ENCODE measurements at places on chromosomes 7 and 10.

DNA sequence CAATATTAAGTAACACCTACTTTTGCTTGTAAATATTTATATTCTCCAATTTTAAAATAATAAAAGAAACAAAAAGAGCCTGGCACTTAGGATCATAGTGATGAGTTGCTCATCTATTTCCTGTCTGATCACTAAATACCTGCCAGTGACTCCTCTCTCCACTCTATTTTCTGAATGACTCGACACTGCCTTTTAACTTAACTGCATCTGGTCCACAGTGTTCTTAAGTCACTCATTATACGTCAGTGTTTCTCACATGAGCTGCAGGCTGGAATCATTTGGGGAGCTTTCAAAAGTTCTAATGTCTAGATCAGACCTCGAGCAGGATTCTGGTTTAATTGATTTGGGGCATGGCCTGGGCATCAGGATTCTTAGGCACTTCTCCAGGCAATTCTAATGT lies 78.0 kb upstream of the AGBL3 start:
- DNase-seq, result no peak

- DNase-seq, result peak; percentile 64
These were observed 1.1 kb downstream of the KIAA1217 start for GRCh38 chr10:24209946-24210491.

DNA sequence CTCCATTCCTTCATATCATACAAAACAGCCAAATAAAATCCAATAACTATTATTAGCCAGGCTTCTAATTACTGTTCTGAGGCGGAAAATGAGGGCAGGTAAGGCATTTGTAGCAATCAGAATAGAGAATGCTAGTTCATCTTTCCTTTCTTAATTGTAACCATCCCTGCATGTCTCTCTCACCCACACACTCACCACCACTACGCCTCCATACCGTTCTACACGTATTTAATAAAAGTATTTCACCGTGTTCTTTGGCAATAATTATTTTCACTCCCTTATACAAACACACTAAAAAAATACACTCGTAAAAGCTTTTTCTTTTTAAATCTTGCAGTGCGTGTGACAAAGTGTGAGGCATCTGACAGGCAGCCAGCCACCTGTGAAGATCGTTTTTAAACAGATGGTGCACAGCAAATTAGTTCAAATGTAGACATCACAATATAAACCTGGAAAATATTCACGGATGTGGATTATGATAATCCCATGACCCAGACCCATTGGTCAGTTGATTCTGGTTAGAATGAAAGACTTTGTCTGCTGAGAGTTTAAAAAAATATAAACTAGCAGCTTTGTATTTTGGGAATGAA lies 653.6 kb downstream of the REEP3 start:
- DNase-seq, result no peak

GRCh38 chr10:106938513-106938912 lies 226.0 kb downstream of the SORCS1 start:
- no peak for DNase-seq

GRCh38 chr7:42506097-42506496 lies 269.1 kb upstream of the GLI3 start:
- DNase-seq, result no peak

DNA sequence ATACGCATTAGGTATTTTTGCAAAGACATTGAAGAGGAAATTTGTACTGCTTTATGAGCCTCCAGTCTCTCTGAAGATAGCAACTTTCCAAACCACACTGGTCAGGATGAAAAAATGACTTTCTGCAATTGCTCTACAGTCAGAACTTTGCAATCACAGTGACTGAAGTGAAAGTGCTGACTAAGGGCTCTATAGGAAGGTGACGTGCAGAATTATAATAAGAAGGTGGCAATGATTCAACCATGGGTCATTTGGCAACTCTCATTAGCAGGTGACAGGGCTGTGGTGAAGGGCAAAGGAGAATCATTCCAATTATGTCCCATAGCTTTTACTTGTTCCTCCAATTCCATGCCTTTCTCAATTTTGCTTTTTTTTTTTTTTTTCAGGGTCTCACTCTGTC lies 311.0 kb downstream of the ANKRD30A start:
- no peak for DNase-seq

DNA sequence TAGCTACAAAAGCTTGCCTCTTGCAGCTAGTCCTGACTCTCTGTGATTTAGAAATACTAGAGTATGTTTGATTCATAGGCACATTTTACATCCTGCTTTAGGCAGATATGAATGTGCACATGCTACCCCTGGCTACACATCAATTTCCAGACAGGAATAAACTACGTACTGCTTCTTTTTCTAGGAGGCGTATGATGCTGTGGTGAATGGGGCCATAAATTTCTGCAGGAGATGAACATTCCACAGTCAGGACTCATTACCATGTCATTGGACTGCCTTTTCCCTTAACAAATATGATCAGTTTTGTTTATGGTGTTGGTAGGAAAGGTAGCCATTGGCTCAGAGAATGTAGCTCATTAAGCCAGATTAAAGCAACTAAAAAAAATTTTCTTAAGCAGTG lies 50.1 kb upstream of the IFRD1 start:
- no peak for DNase-seq

DNA sequence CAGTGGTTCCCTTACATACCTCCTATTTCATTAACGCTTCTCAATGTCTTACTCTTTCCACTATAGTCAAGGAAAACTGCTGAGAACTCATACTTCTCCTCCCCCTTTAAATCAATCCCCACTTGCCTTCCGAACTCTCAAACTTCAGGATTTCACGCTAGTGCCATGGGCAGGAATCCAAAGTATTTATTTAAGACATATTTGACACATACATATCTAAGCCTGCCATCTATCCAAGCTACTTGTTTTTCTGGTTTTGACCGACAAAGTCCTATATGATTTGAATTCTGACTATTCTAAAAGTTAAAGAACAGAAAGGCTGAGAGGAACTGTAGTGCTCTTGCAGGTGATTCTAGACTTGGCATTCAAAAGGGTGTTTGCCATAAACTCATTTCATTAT lies 51.8 kb downstream of the CCDC6 start:
- no peak for DNase-seq

- peak; percentile 57 for DNase-seq
These were observed 16.6 kb downstream of the ACBD5 start for GRCh38 chr10:27223964-27224363.

DNA sequence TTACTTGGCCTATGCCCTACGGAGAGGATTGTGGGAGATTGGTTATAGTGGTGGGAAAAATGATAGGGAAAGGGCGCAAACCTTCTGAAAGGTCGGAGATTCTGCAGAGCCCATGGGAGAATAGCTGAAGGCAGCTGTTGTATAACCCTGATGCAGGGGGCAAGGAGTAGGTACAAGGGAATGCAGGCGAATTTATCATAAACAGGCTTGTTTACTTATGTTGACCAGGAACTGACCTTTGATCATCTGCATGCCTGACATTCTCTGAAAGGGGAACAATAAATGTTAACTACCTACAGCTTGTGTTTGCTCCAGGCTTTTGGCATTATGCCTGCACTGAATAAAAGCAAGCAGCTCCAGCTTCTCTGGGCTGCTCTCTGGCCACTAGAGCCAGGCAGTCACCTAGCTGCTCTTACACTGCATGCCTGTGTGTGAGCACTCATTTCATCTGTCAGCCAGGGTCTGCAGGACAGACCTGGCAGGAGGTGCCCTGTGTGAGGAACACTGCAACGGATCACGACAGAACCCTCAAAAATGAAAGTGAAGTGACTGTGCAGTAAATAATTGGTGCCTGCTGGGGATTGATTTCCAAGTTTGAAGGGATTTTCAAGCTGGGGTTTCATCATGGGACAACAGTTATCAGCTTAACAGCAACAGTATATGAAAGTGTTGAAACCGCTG lies 31.1 kb upstream of the ABCA13 start:
- DNase-seq, result no peak

DNA sequence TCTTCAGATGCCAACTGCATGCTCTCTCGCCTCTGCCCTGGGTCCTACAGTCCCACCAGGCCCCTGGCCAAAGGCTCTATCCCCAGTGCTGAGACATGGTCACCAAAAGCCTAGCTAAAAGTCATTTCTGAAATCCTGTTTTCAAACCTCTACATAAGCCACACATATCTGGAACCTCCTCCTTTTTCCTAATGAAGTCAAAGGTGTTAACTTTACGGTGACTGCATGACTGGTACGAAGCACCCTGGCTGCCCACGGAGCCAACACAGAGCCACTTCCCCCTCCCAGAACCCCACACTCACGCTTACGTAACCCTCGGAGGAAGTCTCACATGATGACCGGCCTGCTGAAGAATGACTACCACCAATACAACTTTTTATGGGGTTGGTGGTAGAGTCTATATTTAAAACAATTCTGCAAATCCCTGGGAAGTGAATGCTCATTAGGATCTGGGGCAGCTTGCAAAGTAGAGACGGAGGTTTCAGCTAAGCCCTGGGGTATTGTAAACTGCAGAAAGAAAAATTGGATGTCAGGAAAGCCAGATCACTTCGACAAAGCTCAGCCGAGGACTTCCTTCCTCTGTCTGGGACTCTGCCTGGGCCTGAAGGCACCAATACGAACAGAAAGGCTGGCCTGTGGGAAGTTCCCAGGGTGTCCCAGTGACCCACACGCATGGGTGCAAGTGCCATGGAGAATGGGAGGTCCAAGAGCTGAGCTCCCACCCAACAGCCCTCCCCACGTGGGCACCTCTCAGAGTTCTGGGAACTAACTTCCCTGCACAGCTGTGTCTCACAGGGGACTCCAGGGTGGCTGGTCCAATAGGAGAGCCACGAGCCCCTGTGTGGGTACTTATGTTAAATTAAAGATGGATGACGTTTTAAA lies 50.7 kb downstream of the PDGFA start:
- no peak for DNase-seq

GRCh38 chr7:148825338-148825737 lies 58.8 kb downstream of the EZH2 start:
- no peak for DNase-seq

DNA sequence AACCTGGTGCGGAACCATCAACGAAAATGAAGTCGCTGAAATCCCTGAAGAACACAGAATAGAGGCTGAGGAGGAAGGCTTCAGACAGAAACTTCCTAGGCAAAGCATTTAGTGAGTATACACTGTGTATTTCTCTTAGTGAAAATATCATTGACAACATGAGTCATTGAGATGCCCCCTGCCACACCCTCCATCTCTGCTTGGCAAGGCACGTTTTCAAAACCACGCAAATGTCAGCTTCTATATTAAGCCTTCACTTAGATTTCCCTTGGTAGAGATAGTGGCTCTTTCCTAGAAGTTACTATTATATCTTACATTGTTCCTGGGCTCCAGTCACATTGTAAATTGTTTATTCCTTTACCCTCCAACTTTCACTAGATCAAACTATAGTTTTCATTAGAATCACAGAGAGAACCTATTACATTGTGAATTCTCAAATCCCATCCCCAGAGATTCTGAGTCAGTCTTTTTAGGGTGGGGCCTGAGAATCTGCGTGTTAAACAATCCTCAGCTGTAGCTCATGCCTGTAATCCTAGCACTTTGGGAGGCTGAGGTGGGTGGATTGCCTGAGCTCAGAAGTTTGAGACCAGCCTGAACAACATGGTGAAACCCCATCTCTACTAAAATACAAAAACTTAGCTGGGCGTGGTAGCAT lies 4.6 kb upstream of the SKAP2 start:
- no peak for DNase-seq

GRCh38 chr7:138097064-138097741 lies 20.9 kb downstream of the AKR1D1 start:
- no peak for DNase-seq

DNA sequence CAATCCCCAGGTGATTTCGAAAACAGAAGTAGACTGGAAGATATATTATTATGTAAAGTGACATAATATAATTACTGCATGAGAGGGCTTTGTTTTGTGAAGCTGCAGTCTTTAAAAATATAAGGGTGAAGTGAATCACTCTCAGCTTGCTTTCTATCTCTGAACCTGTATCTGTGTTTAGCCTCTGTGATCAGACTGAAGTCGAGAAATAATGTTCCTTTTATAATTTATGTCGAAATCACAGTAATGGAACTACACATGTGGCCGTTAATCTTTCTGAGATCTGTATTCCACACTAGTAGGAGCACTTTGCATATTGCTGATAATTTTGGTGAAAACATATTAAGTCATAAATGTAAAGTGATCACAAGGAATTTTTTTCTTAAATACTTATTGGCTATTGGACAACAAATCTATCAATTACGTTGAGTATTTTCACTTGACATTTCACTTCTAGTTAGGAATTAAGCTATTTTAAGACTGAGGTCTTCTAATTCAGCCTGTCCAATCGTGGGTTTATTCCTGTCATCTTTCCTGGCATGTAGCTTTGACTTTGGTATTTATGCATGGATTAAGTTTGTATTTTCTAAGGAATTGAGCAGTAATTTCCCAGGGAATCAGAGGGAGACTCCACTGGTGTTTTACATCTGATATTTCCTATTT lies 268.2 kb upstream of the POT1 start:
- DNase-seq, result no peak

DNA sequence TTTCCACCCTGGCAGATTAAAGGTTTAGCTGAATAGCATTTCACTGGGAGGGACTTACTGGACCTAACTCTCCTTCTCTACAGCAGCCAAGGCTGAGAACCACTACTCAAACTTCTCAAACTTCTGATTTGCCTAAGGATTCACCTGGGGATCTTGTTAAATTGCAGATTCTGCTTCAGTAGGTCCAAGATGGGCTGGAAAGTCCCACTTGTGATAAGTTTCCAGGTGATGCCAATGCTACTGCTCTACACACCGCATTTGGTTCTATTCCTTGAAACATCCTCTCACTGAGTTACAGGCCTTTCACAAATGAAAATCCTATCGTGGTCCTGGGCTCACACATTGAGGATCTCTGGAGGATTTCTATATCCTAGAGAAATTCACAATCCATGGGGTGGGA lies 147.9 kb downstream of the CHCHD3 start:
- DNase-seq, result no peak

GRCh38 chr10:48791267-48791928 lies 106.7 kb downstream of the WDFY4 start:
- DNase-seq, result no peak

- no peak for DNase-seq
These were observed 50.9 kb downstream of the ANKMY2 start for GRCh38 chr7:16594676-16595075.

- no peak for DNase-seq
These were observed 46.7 kb downstream of the PLPP4 start for GRCh38 chr10:120503689-120504088.

GRCh38 chr7:101936223-101936610 lies 118.8 kb downstream of the CUX1 start:
- DNase-seq, result no peak

- no peak for DNase-seq
These were observed 4.9 kb downstream of the GATA3 start for GRCh38 chr10:8059191-8059936.

GRCh38 chr7:41316410-41316809 lies 386.5 kb downstream of the INHBA start:
- no peak for DNase-seq

GRCh38 chr10:118662228-118663035 lies 67.0 kb upstream of the PRLHR start:
- no peak for DNase-seq

DNA sequence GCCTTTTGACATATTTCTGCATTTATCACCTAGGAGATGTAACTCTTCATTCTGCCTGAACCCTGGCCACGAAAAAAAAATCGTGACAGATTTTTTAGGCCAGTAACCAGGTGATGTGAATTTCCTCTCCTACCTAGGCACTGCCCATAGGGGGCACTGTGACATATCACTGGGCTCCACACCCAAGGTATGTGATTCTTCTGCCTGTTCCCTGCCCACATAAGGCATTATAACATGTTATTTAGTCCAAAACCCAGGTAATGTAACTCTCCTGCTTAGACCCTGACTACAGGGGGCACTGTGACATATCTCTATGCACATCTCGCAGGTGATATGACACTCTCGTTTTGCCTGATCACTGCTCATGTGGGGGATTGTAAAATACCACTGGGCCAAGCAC lies 29.5 kb upstream of the ZNF107 start:
- no peak for DNase-seq

GRCh38 chr7:103113164-103113563 lies 35.7 kb downstream of the NAPEPLD start:
- no peak for DNase-seq

Data from stimulated activated CD4-positive, alpha-beta T cell treated with anti-CD3 and anti-CD28 coated beads, Interleukin-4, amount 100 ng/mL, for 24 hours (primary cell).